IMR-90 (cell line): ENCODE measurements at places on chromosomes 3 and 15. TPM values are rescaled to one million over a fixed set of nuclear protein-coding genes. Genes with fewer than 3 reads are reported as not detected.

Gene MKRN3
- total RNA-seq: under 0.01 and 0.56 TPM in 2 replicates

- peak; percentile 51 for DNase-seq
These were observed 45.4 kb downstream of the FGF7 start for GRCh38 chr15:49468481-49468839.

DNA sequence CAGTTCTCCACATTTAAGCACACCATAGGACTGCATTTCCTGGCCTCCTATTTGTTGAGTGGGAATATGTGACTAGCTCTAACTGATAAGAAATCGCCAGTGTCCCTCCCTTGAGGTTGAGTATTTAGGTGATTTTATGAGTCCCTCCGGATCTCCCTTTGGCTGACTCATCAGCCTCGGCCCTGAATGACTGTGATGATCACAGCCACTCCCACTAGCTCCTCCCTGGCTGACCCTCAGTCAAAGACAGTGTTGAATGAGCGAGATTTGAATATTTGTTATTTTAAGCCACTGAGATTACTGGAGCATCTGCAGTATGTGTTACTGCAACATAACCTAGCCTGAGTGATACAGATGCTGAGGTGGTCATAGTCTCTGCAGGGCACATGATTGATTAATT lies 515.3 kb downstream of the EPHB1 start:
- no peak for DNase-seq

Gene SEMA5B
- not detected in 2 replicates for total RNA-seq

DNA sequence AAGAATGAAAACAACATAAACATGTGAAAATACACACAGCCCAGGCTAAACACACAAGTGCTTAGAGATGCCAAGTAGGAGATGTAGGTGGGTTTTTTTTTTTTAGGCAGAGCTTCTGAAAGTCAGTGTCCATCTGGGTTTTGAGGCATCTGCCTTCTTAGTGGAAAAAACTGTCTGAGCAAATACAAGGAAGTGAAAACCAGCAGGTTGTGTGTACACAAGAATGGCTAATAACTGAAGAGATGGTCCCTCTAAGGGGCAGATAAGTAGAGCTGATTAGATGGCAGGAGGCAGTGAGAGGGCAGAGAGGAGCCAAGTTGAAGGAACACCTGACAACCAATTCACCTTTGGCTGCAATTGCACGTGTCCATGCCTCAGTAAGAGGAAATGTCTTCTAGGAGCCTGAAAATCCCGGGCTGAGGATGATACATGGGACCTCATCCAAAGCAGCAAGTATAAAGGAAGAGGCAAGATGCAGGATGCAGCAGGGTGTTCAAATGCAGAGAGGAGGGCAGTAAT lies 34.9 kb downstream of the CYP19A1 start:
- no peak for DNase-seq
